ENCODE measurements at places on chromosomes 2 and 18.

GRCh38 chr2:4354164-4354563, 650.8 kb downstream of the DCDC2C start:
- no peaks in the 10 kb centered on the region for H3K4me1 ChIP-seq
- no peak overlapping the region for H3K27ac ChIP-seq
- DNase-seq, result no peak

- H3K4me1 ChIP-seq, result peaks cover 5% of the 10 kb centered on the region
- H3K4me3 ChIP-seq, result no peak overlapping the region
Observed at GRCh38 chr2:113075030-113075429, 7.3 kb downstream of the IL1F10 start.

DNA sequence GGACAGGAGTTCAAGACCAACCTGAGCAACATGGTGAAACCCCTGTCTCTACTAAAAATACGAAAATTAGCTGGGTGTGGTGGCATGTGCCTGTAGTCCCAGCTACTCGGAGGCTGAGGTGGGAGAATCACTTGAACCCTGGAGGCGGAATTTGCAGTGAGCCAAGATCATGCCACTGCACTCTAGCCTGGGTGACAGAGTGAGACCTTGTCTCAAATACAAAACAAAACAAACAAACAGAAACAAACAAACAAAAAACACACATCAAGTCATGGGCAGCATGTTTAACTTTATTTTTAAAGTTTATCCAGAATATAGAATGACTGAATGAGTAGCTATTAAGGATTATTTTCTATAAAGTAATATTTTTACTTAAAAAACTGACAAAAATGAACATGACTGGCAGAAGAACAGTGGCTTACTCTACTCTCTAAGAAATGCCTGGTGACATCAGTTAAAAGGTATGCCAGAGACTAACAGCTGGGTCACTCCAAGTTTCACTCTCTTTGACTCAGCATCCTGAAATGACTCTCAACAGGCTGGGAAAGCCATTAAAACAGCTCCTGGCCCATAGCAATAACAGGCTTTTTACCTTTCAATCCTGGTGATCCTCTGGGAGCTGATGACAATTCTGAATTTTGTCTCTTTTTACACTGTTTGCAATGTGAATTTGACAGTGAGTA, 281.6 kb upstream of the STON1 start:
- no peaks in the 10 kb centered on the region for H3K27me3 ChIP-seq
- no peak for DNase-seq
- H3K4me1 ChIP-seq, result peaks cover 14% of the 10 kb centered on the region
- no peaks in the 10 kb centered on the region for H3K36me3 ChIP-seq

DNA sequence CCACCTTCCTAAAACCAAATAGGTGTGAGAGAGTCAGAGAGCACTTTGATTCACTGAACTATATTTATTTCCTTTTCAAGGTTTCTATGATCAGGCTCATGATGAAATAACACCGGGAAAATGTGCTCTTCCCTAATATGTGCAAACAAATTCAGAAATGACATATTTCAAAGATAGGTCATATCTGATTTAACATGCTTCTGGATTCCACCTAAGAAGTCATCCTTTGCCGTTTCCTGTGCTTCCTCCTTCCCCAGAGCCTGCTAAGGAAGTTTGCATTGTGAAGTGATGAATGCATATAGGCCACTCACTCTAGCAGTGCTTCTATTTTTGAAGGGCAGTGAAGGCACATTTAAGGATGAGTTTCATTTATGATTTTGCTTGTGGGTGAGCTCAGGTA, 327.6 kb downstream of the TDRD15 start:
- no peaks in the 10 kb centered on the region for H3K36me3 ChIP-seq
- no peaks in the 10 kb centered on the region for H3K4me1 ChIP-seq
- DNase-seq, result no peak
- no peak overlapping the region for H3K27ac ChIP-seq
- no peaks in the 10 kb centered on the region for H3K27me3 ChIP-seq

- peak; percentile 31 for DNase-seq
- no peaks in the 10 kb centered on the region for H3K36me3 ChIP-seq
- H3K27me3 ChIP-seq, result no peaks in the 10 kb centered on the region
- H3K4me3 ChIP-seq, result no peak overlapping the region
- H3K4me1 ChIP-seq, result no peaks in the 10 kb centered on the region
Observed at GRCh38 chr2:128772671-128773070, 454.0 kb upstream of the HS6ST1 start.

DNA sequence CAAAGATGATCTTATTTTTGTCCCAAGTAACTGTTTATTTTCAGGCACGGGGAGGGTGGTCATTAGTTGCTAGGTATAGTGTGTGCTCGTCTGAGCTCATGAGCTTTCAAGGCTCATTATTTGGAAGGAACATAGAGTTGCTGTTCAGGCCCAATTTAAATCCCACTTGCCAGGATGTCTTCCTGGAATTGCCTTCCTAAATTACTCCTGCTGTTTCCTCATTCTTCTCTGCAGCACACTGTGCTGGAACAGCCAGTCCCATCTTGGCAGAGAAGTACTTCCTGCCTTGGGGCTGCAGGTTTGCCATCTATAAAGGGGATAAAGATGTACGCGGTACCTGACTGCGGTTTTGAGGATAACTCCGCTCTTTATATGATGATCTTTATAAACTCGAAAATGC, 37.3 kb downstream of the GREB1 start:
- no peak for DNase-seq
- H3K36me3 ChIP-seq, result peaks cover 5% of the 10 kb centered on the region
- H3K4me1 ChIP-seq, result peaks cover 17% of the 10 kb centered on the region
- peak overlapping the region; percentile 27 for H3K27ac ChIP-seq
- no peak overlapping the region for H3K4me3 ChIP-seq

DNA sequence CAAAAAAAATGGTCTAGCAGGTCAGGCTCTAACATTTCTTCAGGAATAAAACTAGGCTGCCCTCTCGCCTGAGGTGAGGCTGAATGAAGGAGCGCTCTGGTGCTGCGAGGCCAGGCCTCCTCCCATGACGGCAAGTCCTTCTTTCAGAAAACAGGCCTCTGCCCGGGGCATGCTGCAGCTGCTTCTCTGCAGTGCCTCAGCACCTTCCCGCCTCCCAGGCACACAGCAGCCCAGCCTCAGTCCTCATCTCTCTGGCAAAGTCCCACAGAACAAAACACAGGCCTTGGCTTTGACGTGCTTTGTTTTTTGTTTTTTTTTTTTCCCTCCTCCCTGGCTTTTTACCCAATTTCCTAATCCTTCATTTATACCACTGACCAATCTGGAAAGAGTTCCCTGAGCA, 74.8 kb downstream of the BCL11A start:
- no peak overlapping the region for H3K4me3 ChIP-seq
- H3K36me3 ChIP-seq, result no peaks in the 10 kb centered on the region
- no peaks in the 10 kb centered on the region for H3K27me3 ChIP-seq

DNA sequence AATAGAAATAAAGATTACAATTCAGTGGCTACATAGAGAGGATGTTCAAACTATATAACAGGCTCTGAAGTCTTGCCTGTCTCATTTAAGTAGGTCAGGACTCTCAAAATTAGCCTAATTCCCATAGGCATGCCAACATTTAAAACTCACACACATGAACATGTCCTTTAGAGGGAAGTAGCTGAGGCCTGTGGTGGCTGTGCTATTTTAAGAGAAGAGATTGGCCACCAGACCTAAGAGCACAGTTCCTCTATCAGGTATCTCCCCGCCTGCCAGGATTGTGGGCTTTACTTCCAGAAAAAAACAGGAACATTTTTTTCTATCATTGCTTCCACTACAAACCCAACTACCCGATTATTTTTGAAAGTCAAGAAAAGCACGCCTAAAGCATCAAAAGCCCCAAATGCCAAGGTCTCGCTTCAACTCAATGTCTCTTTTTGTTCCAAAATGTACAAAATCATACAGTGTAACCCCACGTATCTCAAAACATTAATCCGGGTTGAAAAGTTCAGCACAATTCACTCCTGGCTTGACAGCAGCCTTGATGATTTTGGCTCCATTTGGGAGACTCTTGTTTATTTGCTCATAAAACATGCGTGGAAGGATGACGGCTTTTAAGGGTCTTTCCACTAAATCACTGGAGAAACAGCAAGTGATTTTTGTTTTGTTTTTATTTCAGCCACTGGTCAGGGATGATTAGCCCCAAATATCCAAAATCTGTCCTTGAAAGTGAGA, 15.3 kb downstream of the FHL2 start:
- no peaks in the 10 kb centered on the region for H3K27me3 ChIP-seq
- peaks cover 4% of the 10 kb centered on the region for H3K36me3 ChIP-seq
- peaks cover 30% of the 10 kb centered on the region for H3K4me1 ChIP-seq

DNA sequence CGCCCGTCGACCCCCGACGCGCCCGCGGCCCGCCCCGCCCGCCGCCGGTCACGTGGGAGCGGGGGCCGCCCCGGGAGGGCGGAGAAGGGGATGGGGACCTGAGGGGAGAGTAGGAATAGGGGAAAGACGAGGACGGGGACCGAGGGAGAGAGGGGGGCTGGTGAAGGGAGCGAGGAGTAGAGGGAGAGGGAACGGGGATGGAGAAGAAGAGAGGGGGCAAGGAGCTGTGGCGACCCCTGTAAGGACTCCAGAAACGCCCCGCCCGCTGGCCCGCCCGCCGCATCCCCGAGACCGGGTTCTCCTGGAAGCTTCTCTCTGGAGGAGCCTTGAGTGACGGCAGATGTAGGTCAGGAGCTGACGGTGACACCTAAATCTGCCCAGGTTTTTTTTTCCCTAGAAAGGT, 615 bp downstream of the ADNP2 start:
- no peaks in the 10 kb centered on the region for H3K36me3 ChIP-seq
- H3K4me3 ChIP-seq, result peak overlapping the region; percentile 92
- H3K27me3 ChIP-seq, result no peaks in the 10 kb centered on the region
- DNase-seq, result no peak
- peaks cover 22% of the 10 kb centered on the region for H3K4me1 ChIP-seq

GRCh38 chr2:52312486-52312885, 1280.6 kb upstream of the NRXN1 start:
- H3K27ac ChIP-seq, result no peak overlapping the region
- no peaks in the 10 kb centered on the region for H3K4me1 ChIP-seq
- no peak for DNase-seq
- H3K36me3 ChIP-seq, result no peaks in the 10 kb centered on the region
- no peak overlapping the region for H3K4me3 ChIP-seq
- no peaks in the 10 kb centered on the region for H3K27me3 ChIP-seq

DNA sequence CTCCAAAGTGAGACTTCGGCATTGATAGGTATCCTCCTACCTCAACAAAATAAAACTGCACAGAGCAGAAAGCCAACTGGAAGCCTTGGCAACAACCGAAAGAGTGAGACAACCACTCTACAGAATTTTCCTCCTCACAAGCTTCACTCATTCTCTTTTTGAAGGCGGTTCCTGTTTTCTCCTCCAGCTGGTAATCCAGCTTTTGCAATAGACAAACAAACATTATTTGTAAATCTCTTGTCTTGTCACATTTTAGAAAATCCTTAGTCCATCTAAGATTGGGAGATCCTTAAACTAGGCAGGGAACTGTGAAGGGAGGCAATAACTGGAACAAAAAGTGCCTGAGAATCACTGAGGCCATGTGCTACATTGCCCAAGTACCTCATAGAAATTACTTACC, 332.4 kb downstream of the BCL11A start:
- no peak overlapping the region for H3K4me3 ChIP-seq
- DNase-seq, result no peak
- H3K27me3 ChIP-seq, result no peaks in the 10 kb centered on the region
- H3K36me3 ChIP-seq, result no peaks in the 10 kb centered on the region

DNA sequence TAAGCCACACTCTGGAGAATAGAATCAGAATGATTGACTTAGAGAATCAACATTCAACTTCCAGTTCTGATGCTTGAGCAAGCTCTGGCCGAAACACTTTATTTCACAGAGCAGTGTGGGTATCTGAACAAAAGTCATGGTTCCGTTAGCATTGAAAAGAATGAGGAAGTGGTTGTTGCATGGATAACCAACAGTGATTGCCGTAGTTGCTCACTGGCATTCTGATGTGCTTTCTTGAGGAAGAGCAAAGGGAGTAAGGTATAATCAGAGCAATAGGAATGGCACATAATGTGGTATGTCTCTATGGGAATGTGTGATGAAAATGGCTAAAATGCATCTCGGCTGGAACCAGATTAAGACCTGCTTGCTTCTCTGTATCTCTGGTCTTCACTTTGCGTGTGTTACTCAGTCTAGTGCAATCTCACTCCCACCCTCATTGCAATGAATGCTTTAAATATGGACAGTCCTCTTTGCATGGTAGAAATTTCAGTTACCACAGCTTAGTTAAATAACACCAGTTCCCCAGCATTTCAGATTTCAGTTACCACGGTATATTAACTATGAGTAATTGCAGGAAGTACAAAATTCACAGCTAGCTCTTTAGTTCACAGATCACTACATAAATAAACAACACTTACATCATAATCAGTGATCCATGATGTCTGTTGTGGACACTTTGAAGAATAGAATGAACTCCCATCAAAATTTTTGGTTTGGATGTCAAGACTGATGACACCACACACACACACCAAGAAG, 7.8 kb upstream of the RAB12 start:
- no peaks in the 10 kb centered on the region for H3K36me3 ChIP-seq
- H3K27ac ChIP-seq, result no peak overlapping the region
- no peaks in the 10 kb centered on the region for H3K27me3 ChIP-seq
- no peaks in the 10 kb centered on the region for H3K4me1 ChIP-seq
- no peak for DNase-seq
- H3K4me3 ChIP-seq, result no peak overlapping the region

DNA sequence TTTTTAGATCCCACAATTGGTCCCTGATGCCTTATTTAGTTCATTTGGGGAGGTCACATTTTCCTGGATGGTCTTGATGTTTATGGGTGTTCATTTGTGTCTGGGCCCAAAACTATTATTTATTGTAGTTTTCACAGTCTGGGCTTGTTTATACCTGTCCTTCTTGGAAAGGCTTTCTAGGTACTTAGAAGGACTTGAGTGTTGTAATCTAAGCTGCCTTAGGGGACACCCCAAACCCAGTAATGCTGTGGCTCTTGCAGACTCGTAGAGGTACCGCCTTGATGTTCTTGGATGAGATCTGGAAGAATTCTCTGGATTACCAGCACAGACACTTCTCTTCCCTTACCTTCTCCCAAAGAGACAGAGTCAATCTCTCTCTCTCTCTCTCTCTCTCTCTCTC, 25.0 kb upstream of the ITSN2 start:
- H3K27ac ChIP-seq, result no peak overlapping the region
- H3K27me3 ChIP-seq, result no peaks in the 10 kb centered on the region
- no peaks in the 10 kb centered on the region for H3K36me3 ChIP-seq
- H3K4me1 ChIP-seq, result no peaks in the 10 kb centered on the region

- H3K27me3 ChIP-seq, result peaks cover 21% of the 10 kb centered on the region
- DNase-seq, result no peak
- no peaks in the 10 kb centered on the region for H3K36me3 ChIP-seq
- H3K27ac ChIP-seq, result no peak overlapping the region
Observed at GRCh38 chr2:232485757-232486557, 1.7 kb downstream of the ECEL1 start.

DNA sequence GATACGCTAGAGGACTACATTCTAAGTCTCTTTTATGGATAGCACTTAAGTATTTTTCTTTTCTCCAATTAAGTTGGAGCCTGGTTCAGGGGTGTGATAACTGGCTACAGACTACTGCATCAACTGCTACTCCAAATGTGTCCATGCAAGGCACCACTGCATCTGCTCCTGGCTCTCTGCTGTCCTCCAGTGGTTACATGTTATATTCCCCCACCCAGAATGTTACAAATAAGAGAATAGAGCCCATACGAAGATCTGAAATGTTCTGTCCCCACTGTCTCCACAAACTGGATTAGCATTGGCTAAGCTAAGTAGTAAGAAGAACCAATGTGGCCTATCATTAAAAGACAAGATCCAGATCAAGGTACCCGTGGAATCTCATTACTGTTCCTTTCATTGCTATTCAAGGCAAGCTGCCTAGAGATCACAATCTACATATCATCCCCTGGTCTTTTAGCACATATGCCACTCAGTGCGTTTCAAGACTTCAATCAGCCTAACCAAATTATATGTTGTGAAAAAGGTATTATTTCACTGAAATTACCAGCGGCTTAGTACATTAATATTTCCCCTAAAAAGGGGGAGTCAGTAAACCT, 308.3 kb upstream of the SLC8A1 start:
- no peak overlapping the region for H3K27ac ChIP-seq
- peaks cover 4% of the 10 kb centered on the region for H3K4me1 ChIP-seq
- no peak for DNase-seq
- H3K27me3 ChIP-seq, result no peaks in the 10 kb centered on the region
- no peak overlapping the region for H3K4me3 ChIP-seq
